Activated CD8-positive, alpha-beta memory T cell treated with anti-CD3 and anti-CD28 coated beads for 1 hour (primary cell): ENCODE measurements at places on chromosomes 5 and 9.

DNA sequence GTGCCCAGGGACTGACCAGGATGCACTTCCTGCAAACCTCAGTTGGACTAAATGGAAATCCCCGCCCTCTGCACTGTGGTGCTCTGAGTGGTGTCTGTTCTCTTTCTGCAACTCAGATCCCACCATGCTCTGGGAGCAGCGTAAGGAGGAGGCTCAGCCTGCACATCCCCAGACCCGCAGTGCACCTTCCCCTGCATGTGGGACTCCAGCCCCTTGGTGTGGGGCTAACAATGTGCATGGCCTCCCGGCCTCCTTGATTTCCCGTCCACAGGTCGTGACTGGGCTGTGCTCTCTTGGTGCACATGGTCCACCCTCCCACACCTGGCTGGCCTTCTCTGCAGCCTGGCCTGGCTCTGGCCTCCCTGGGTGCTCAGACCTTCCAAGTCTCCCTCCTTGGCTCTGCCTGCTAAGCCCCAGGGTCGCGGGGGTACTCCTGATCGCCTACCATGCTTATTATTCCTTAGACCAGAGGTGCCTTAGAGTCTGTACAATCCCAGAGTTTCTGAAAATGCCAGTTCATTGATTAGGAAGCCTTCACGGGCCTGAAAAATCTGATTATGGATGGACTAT lies 397.5 kb downstream of the IRX2 start:
- DNase-seq = no peak

DNA sequence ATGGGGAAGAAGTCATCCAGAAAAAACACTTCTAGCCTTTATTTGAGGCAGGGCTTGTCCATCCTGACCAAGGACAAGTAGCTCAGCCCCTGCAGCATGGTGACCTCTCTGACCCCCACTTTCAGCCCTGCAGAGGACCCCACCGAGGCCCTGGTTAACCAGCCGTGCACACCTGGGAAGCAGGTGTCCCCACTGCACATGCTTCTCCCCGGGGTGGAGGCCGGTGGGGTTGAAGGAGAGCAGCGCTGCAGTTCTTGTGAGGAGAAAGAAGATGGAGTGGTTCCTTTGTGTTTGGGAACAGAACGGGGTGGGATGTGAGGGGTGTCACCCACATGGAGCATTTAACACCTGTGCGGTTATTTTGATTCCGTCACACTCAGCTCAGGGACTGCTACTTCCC lies 21.1 kb upstream of the ZBTB34 start:
- no peak for DNase-seq

- DNase-seq = no peak
These were observed 8.9 kb downstream of the ZFAND5 start for GRCh38 chr9:72356041-72356582.

DNA sequence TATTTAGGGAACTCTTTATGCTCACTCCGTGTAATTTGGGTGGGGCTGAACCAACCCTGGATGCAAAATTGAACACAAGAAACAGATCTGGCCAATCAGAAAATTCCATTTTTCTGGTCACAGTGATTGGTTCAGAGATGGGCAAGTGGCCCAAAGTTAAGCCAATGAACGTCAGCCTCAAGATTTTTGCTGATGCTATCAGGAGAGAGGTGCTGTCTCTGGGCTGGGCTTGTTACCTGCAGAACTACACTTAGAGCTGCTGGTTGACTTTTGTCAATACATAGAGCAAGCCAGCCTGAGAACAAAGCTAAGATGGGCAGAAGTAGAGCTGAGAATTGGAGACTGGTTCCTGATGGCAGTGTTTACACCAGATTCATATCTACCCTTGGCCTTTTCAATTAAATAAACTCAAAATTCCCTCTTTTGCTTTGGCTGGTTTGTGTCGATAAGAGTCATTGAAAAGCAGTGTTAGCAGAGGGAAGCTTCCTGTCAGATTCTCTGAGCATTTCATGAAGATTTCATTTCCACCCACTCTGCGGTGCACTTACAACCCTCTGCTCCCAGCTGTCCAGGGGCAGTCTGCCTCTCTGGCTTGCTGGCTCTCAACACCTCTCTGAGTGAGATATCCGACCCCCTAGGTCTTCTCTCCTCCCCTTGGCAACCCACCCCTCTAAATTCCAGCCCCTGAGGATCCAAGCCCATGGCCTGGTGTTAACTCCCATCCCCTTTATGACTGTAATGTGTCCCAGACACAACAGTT lies 64.5 kb upstream of the PPARGC1B start:
- no peak for DNase-seq

DNA sequence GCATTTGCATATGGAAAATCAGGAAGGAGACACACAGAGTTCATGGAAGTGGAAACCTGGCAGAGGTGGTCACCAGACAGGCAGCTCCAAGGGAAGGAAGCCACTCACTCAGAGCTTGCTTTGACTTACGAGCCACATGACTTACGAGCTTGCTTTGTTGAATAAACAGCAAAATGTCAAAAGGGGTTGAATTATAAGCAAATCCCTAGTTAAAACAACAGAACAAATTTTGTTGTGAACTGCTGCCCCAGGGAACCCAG lies 164.3 kb downstream of the SYK start:
- no peak for DNase-seq

DNA sequence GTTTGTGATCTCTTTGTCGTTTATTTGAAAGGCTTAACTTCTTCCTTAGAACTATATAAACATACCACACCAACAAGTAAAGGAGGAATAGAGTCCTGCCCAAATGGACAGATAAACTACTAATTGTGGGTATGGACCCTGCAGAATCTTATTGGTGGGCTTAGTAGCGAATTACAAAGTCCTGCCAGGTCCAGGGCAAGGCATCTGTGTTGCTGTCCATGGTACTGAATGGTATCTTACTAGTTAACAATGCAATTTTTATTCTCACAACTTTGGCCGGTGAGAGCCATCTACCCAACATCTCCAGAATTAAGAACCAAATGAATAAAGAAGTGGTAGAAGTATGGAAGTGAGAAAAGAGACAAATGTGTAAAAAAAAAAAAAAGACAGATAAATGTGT lies 1782.4 kb upstream of the WWC1 start:
- no peak for DNase-seq

DNA sequence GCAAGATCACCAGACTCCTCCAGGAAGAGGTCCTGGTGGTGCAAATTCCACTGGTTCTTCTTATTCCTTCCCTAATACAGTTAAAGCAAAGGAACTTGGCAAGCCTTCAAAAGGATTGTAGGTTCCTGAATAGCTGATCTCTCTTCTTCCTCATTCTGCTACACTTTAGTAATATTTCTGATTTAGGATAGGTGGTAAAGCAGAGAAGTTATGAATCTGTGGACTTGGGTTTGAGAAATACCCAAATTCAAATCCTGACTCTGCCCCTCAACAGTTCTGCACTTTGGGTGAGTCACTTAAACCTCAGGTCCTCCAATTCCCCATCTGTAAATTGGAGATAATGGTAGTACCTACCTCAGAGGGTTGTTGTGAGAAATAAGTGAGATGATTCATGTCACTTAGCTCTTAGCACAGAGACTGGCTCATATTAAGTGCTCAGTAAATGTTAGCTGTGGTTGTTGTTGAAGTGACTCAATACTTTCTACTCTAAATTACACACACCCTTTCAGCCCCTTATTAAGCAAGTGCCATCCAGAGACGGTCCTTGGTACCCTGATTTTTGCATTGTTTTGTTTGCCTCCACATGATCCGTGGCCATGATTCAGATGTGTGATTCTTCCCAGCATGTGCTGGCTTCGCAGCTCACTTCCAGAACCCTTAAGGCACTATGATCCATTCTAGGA lies 5.2 kb downstream of the SH3RF2 start:
- no peak for DNase-seq

DNA sequence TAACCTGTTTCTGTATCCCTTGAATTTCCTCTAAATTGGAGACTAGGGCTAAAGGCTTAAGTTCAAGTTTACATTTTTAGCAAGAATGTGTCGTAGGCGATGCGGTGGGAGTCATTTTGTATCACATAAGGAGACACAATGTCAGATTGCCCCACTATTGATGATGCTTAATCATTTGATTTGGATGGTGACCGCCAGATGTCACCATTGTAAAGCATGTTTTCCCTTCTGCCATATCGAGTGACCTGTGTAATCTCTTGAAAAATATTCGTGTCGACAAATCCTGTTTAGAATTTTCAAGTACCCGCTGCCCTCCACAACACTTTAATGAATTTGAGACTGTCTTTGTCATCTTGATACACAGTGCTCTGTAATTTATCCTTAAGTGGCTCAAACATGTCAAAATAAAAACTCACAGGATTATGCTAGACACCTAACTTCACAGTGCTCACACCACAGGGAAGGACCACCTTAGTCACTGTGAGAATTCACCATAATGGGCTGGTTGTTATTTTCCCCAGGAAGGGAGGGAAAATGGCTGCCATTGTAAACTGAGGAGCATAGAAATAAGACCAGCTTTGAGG lies 34.5 kb upstream of the SLC46A2 start:
- DNase-seq = no peak

- DNase-seq = no peak
These were observed 98.0 kb downstream of the TRIO start for GRCh38 chr5:14241141-14241540.

DNA sequence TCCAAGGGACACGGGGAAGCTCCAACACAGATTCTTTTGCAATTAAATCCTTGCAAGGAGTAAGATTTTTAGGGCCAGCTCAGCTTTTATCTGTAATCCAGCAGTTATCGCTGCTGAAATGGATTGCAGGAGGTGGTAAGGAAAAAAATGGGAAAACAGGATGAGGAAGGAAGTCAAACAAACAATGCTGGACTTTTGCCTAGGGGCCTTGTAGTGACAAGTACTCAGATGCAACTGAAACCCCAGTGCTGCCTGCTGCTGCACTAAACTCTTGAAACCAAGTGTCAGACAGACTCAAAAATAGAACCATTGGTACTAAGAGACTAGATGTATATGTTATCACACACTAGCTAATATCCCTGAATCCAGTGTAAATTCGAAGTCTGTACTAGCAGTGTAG lies 309.2 kb downstream of the CTNND2 start:
- no peak for DNase-seq

DNA sequence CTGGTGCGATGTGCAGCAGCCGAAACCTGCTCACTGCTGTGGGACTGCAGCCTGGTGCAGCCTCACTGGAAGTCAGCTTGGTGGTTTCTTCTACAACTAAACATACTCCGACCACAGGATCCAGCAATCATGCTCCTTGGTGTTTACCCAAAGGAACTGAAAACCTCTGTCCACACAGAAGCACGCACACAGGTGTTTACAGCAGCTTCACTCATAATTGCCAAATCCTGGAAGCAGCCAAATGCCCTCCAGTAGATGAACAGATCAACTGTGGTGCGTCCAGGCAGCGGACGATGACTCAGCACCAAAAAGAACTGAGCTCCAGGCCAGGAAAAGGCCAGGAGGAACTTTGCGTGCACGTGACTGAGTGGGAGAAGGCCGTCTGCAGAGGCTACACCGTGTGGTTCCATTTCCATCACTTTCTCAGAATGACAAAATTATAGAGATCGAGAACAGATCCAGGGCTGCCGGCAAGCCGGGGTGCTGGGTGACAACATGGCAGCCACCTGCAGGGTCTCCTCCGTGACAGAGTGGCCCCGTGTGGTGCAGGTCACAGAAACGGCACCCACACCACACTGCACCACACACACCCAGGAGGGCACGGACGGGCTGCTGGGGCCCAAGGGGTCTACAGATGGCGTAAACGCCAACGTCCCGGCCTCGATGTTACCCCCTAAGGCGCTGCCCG lies 23.1 kb upstream of the NSMF start:
- DNase-seq = no peak

- DNase-seq = no peak
These were observed 24.3 kb upstream of the KCNV2 start for GRCh38 chr9:2693056-2693455.

DNA sequence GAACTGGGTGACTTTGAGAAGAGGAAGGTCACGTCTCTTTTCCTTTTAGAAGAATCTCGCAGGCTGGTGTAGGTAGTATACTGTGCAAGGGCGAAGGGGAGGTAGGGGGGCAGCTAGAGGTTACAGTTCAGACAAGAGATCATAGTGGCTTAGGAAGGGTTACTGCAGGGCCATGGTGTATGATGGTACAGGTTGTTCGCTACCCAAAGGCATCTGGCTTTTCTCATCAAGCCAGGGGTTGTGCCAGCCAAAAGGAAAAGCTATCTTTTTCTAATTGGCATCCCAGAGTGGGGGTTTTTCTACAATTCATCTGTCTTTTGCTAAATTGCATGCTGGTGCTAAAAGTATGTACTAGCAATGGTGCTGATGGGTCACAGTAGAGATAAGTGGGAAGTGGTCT lies 22.8 kb downstream of the MAMDC2 start:
- DNase-seq = no peak

- DNase-seq = no peak
These were observed 3.7 kb downstream of the DTWD2 start for GRCh38 chr5:118984602-118985001.

DNA sequence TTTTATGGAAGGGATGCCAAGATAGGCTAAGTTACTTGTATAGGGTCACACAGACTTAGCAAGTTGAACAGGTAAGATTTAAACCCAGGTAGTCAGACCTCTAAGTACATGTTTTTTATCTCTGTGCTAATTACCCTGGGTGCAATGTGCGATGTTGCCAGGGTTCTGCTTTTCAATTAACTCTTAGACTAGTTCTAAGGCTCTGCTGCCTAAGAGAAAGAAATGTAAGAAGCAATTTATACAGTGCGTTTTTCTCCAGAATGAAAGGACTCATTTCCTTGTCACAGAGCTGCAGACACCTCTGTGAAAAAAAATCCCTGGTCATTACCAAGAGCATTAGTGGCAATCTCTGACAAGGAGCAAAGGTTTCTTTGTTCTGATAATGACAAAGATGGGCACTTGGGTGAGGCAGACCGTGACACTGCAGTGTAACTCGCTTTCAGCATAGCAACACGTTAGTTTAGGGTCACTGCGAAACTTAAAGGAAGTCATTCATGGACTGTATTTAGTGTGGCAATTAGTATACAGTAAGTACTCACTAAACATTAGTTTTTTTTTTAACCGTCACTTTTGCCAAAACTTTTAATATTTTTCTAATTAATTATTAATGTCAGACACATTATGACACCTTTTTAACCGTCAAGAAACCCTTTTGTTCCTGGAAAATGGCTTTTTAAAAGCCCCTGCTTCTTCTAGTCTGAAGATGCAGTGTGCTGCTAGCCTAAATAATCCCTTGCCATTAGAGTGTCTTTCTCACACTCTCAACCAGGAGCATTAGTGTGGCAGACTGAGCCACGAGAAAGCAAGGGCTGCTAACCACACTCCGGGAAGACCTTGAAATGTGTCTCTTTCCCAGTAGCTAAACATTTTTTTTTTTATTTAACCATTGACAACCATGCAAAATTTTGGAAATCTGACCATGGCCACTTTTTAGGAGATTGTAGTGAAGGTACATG lies 520.0 kb upstream of the C9orf72 start:
- DNase-seq = no peak

DNA sequence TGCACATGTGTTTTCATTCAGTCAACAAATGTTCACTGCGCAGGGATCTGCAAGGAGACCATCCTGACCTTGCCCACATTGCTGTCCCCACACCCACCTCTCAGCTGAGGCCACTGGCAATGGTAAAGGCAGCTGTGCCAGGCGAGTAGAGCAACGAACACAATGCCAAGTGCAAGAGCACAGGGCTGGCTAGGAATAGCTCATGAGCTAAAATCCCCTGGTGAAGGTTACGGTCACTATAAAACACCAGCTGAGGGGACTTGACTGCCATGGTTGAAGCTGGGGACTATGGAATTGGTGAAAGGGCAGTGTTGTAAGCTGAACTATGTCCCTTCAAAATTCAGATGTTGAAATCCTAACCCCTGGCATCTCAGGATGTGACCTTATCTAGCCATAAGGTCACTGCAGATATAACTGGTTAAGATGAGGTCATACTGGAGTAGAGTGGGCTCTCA lies 96.1 kb downstream of the OTULIN start:
- DNase-seq = no peak
